ENCODE measurements at places on chromosomes 4 and X. TPM values are rescaled to one million over a fixed set of nuclear protein-coding genes. Genes with fewer than 3 reads are reported as not detected.

GRCh38 chrX:154739952-154740465 lies 10.9 kb downstream of the GAB3 start:
- no peak for DNase-seq

- no peak for DNase-seq
Observed at GRCh38 chr4:176902710-176903323, 110.1 kb upstream of the VEGFC start.

DNA sequence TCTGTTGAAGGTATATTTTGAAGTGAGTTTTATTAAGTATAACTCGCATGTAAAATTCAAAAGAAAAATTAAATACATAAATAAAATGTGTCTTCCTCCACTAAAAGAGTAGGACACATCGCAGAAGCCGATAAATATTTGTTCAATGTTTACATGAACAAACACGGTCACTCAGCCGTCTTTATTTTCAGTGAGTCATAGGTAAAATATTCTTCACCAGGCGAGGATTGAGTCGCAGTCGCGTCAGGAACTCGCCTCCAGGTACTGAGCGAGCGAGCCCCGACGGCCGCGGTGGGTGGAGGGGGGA lies 271 bp upstream of the FUNDC2 start:
- no peak for DNase-seq

DNA sequence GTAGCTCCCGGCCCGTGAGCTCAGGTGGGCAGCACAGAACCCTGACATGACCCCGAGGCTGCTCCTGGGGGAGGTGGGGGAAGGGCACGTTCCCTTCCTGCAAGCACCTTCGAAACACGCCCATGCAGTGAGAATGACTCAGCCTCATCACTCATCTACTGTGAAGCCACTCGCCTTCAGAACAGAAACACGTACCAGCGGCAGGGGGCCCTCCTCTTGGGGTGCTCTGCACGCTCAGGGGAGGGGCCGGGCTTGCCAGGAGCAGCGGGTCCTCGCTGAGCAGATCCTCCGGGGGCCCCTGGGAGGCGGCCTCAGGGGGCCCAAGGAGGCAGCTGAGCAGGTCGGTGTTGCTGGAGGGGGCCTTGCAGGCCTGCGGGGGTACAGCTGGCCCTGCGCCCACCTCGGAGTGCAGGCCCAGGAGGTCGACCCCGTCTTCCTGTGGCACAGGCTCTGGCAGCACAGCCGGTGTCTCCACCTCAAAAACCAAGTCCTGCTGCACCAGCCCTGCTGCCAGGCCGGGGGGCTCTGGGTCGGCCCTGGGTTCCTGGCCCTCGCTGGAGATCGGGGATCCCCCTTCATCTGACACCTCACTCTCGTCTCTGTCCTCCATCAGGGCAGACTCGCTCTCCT lies 40.9 kb upstream of the CPLX1 start:
- no peak for DNase-seq

DNA sequence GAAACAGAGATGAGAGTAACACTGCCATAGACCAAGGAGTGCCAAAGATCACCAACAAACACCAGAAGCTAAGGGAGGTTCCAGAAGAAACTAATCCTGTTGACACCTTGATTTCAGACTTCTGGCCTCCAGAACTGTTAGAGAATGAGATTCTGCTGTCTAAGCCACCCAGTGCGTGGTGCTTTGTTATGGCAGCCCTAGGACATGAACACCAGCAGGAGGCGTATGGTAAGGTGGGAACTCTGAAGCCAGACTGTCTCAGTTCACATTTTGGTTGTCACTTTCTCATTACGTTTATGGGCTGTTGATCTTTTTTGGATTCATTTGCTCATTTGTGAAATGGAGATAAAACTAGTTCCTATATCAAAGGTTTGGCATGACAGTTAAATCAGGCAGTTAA lies 142.9 kb downstream of the DCHS2 start:
- DNase-seq, result no peak

- DNase-seq, result no peak
Observed at GRCh38 chrX:139121616-139122286, 408.8 kb upstream of the F9 start.

GRCh38 chr4:109967798-109968520 lies 55.3 kb downstream of the EGF start:
- no peak for DNase-seq

DNA sequence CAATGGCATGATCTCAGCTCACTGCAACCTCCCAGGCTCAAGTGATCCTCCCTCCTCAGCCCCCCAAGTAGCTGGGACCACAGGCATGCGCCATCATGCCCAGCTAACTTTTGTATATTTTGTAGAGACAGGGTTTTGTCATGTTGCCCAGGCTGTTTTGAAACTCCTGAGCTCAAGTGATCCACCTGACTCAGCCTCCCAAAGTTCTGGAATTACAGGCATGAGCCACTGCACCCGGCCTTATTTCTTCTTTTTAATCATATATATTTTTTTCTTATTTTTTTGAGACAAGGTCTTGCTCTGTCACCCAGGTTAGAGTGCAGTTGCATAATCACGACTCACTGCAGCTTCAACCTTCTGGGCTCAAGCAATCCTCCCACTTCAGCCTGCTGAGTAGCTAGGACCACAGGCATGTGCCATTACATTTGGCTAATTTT lies 184.0 kb downstream of the TSPAN5 start:
- no peak for DNase-seq

- no peak for DNase-seq
Observed at GRCh38 chrX:10518073-10518472, 102.3 kb downstream of the MID1 start.

- DNase-seq, result peak; percentile 33
Observed at GRCh38 chrX:23901805-23902204, 5.9 kb downstream of the APOO start.

- no peak for DNase-seq
Observed at GRCh38 chr4:15917297-15917696, 21.2 kb downstream of the FGFBP1 start.

- DNase-seq, result no peak
Observed at GRCh38 chr4:2651546-2651945, 104.6 kb downstream of the TNIP2 start.

DNA sequence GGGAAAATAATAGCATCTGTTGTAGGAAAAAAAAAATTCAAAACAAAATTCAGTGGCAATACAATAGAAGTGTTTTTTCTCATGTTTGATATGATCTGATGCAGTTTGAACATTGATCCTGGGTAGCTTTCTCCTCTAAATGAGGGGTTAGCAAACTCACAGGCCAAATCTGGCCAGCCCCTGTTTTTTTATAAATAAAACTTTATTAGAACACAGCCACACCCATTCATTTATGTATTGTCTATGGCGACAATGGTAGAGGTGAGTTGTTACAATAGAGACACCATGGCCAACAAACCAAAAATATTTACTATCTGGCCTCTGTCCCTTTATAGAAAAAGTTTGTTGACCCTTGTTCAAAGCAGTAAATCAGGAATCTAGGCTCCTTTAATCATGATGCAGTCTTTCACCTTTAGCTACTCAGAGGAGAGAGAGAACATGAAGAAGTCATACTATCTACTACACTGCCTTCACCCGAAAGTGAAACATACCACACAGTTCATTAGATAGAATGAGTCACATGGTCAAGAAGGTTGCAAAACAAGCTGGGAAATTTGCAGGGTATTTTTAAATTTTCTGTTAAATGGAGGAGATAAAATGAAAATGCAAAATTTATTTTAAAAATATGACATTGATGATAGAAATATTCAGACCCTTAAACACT lies 186.6 kb upstream of the MAOA start:
- no peak for DNase-seq

- DNase-seq, result no peak
Observed at GRCh38 chr4:149511558-149512298, 303.9 kb downstream of the IQCM start.

GRCh38 chr4:142380052-142380602 lies 466.0 kb downstream of the INPP4B start:
- no peak for DNase-seq

DNA sequence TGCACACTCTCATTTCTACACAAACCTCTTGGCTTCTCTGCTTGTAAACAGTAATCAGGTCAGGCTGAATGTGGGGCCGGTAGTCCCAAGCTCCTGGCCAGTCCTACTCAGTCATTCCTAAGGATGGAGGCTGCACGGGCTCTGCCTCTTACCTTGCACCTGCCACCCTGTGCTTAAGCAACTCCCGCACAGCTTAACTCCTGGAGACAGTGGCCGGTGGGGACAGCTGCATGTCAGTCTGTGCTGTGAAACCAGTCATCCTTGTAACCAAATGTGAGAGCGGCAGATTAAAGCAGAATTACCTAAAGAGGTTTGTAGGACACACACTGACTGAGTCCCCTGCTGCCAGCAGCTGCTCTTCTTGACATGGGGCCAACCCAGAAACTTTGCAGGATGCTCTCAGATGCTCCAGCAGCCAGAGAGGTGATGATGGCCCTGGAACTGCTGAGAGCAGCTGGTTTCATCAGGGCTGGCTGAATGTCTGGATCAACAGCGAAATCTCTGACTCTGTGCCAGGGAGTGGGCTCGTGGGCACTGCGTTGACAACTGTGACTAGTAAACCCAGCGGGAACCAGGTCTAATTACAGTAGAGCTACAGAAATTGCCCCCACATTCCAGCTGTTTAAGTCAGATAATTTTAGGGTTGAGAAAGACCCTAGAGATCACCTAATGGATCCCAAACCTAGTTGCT lies 123.7 kb downstream of the ANAPC4 start:
- no peak for DNase-seq

DNA sequence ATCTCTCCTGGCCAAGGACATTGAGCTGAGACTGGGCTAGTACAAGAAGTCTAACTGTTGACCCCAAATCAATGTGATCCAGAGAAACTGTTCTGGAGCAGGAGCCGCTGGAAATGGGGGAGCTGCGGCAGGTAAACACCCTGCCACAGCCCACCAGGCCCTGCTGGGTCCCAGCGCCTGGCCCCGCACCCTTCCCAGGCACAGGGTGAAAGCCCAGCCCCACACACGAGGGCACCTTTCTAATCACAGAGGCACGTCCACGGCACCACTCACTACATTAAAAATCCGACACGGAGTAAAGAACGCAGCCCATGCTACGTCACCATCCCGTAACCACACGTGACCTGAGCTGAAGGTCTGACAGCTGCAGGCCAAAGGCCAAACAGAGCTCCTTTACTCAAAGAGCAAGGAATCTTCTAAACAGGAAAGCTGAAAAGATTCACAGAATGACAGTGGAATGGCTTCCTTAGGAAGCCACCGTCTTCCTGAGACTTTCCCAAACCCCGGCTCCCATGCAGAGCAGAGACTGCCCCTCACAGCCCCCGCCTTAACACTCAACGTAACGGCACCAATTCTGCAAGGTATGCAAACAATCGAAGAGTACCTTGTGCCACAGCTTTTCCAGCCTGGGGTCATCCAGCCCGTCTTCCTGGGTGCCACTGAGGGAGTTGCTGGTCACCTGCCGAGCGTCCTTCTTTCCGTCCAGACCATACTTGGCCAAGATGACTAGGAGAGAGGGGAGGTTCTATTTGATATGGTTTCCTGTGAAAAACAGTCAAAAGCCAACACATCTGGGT lies 12.6 kb downstream of the LRPAP1 start:
- no peak for DNase-seq

Gene HPRT1
- 21.6 TPM for total RNA-seq

Gene PDZD4
- 165 TPM for total RNA-seq

Gene USP17L30
- not detected for total RNA-seq

Gene NXF3
- not detected for total RNA-seq

Gene UCP1
- total RNA-seq, result 0.41 TPM

Gene HHIP
- total RNA-seq, result 0.82 TPM

Gene EREG
- not detected for total RNA-seq

Gene TMEM175
- total RNA-seq, result 18.8 TPM

Gene TMEM31
- total RNA-seq, result not detected

Gene SOD3
- total RNA-seq, result not detected

Gene HTN3
- total RNA-seq, result not detected

Gene NXF2B
- not detected for total RNA-seq

Gene NLRP2B
- total RNA-seq, result under 0.01 TPM

All from frontal cortex (tissue), 4 donors.